ENCODE measurements at places on chromosomes 2 and 18. TPM values are rescaled to one million over a fixed set of nuclear protein-coding genes. Genes with fewer than 3 reads are reported as not detected.

The GRB14 gene
- 6.4 TPM for total RNA-seq

The FAM237A gene
- total RNA-seq: not detected

The ATP8B1 gene
- 0.21 TPM for total RNA-seq

The AGAP1 gene
- 38.2 TPM for total RNA-seq

The SERPINB7 gene
- total RNA-seq: not detected

The GBX2 gene
- not detected for total RNA-seq

The STARD6 gene
- total RNA-seq: not detected

The WBP1 gene
- total RNA-seq: 174 TPM

The SATB2 gene
- total RNA-seq: 1.4 TPM

The IRS1 gene
- total RNA-seq: 18.5 TPM

The CRYGC gene
- not detected for total RNA-seq

The SCN3A gene
- total RNA-seq: 0.04 TPM

The CPO gene
- total RNA-seq: 0.11 TPM

The ESPNL gene
- total RNA-seq: 4.3 TPM

Data from cardiac muscle cell (in vitro differentiated cells and primary cell).